ENCODE measurements at places on chromosomes 7 and 10. TPM values are rescaled to one million over a fixed set of nuclear protein-coding genes. Genes with fewer than 3 reads are reported as not detected.
A peak's percentile ranks its signal among the peaks of the same experiment; 100 is the strongest.

CXCL12 gene
- 5.3 TPM for total RNA-seq

CASTOR2 gene
- 14.0 TPM for total RNA-seq

GJC3 gene
- not detected for total RNA-seq

SCART1 gene
- 1.1 TPM for total RNA-seq

PIK3CG gene
- 8.7 TPM for total RNA-seq

DNA sequence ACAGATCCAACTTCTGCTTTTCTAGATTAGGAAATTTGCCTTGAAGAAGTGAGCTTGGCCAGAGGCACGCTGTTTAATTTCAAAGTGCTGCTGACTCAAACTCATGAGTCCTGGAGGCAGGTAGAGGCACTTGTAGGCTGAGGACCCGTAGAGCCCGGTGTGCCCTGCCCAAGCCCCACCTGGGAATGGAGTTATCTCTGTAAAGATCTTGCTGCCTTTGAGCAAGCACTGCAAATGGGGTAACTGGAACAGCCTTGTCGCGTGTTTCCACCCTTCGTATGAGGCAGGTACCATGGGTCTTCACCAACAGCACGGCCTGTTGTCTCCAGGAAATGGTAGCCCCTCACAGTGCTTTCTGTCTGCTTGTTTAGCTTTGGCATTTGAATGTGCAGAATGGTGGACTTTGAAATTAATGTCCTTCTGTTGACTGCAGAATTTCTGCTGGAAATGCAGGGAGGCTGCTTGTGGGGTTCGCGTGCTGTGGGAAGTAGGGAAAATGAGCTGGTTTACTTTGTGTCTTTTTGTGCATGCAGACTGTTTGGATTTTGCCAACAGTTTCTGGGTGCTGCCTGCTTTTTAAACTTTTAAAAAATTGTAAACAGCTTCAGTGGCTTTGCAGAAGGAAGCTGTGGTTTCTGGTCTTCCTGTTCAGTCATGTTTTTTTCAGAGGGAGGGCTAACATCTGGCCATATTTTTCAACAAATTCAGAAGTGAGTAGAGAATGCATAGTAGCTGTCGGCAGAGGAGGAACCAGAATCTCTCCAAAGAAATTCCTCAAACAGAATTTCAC lies 27.2 kb downstream of the CCM2 start:
- peak; percentile 41 for DNase-seq

DNA sequence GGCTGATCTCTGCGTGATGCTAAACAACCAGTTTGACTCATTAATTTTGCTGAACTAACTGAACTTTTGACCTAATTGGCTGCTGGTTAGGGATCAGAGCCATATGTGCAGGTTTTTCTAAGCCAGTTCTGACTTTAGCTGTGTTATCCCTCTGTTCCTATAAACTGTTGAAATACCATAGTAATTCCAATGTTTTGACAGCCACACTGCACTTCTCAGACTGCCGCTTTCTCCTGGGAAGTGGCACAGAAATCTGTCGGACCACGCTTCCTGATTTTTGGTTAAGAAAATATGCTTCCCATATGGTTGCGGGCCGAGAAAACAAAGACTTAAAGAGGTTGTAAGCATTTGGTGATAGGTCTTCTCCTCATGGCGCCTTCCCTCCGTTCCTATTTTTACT lies 42.3 kb downstream of the TBXAS1 start:
- no peak for DNase-seq

DNA sequence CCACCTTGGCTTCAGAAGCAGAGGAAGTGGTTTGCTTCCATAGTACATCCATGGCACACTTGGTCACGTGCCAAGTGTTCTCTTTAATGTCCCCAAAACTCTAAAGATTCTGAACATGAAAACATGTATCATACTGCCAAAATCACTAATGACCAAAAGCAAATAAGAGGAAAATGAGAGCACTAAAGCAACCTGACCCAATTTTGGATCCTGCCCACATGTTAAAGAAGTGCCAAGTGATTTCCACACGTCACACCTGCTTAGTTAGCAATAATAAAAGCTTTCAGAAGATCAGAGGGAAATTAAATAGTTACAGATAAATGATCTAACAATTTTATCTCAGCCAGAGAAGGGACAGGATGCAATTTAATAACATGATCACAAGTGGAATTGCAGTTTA lies 1170.0 kb downstream of the XPNPEP1 start:
- no peak for DNase-seq

DNA sequence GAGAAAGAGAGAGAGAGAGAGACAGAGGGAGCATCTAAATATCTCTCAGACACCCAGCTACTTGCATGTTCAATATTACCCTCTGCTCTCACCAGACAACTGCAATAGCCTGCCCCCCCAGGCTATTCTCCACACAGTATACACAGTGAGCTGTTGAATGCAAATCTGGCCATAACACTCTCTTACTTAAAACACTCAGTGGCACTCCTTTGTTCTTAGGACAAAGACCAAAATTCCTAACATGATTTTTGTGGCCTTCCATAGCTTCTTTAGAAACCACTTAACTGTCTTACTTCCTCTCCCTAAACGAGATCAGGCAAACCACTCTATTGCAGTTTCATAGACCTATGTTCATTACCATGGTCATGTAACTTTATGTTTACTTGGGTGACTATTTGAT lies 903.6 kb upstream of the AUTS2 start:
- DNase-seq: no peak

GRCh38 chr10:111811517-111811916 lies 372.0 kb downstream of the GPAM start:
- DNase-seq: no peak

DNA sequence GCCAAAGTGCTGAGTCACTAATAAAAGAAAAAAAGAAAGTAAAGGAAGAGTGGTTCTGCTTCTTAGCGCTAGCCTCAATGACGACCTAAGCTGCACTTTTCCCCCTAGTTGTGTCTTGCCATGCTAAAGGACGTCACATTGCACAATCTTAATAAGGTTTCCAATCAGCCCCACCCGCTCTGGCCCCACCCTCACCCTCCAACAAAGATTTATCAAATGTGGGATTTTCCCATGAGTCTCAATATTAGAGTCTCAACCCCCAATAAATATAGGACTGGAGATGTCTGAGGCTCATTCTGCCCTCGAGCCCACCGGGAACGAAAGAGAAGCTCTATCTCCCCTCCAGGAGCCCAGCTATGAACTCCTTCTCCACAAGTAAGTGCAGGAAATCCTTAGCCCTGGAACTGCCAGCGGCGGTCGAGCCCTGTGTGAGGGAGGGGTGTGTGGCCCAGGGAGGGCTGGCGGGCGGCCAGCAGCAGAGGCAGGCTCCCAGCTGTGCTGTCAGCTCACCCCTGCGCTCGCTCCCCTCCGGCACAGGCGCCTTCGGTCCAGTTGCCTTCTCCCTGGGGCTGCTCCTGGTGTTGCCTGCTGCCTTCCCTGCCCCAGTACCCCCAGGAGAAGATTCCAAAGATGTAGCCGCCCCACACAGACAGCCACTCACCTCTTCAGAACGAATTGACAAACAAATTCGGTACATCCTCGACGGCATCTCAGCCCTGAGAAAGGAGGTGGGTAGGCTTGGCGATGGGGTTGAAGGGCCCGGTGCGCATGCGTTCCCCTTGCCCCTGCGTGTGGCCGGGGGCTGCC lies at the start of gene IL6:
Gene IL6 (plus strand): TSS at position 294 of the 807 bp plus-strand sequence. CDS start 63 bp downstream, at position 357.
- DNase-seq: peak; percentile 95

DNA sequence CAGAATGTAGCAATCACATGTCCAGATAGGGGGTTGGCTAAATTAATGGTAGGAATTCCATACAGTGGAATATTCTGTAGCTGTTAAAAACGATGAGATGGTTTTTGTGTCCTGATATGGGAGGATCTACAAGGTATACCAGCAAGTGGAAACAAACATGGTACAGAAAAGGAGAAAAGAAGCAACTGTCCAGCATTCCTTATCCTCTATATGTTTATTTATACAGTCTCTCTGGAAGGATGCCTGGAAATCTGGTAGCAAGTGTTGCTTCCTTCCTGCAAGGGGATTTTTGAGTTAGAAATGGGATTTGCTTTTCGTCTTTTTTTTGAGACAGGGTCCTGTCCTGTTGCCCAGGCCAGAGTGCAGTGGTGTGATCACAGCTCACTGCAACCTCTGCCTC lies 19.3 kb downstream of the IL15RA start:
- no peak for DNase-seq

DNA sequence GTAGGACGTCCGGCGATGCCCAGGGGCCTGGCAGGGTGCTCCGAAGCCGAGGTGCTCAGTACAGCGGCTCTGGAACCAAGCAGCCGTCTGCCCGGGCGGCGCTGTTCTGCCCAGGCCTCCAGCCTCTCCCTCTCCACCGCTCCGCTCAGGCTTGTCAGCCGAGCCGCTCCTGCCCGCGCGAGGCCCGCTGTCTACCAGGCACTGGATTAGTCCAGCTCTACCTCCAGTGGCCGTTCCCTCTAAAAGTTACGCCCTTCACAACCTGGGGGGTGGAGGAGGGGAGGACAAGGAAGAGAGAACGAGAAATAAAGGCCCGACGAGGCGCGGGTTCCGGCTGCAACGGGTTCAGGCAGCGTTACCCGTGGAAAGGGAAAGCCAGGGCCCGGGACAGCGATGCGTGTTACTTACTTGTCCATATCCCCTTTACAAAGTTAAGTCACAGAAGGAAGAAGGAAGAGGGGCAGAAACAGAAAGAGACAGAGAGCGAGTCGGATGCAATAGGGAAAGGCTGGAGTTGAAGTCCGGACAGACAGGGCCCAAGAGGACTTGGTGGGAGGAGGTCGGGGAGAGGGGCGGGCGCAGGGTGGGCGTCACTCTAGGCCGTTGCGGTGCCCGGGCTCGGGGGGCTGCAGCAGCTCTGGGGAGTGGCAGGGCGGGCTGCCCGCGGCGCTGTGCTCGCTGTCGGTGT lies 2.8 kb downstream of the SP8 start:
- DNase-seq: peak; percentile 79

- no peak for DNase-seq
Measured at GRCh38 chr7:95435422-95435780, 573 bp upstream of the PON2 start.

DNA sequence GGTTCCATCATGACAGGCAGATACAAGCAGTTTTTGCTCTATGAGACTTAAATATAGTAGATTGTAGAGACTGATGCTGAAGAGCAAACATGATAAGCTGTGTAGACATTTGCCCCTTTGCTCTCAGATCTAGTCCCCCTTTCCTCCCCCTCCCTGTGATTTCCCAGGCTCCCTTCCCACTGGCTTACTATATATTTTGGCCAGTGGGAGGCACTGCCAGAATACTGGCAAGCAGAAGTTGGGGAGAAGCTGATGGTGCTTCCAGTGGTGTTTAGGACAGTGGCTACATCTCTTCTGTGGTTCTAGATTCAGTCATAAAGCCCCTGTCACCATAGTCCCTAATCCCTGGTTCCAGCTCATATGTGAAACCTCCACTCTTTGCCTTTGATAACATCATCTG lies 156.1 kb upstream of the STEAP4 start:
- no peak for DNase-seq

GRCh38 chr10:30495687-30496086 lies 61.7 kb downstream of the MAP3K8 start:
- no peak for DNase-seq

DNA sequence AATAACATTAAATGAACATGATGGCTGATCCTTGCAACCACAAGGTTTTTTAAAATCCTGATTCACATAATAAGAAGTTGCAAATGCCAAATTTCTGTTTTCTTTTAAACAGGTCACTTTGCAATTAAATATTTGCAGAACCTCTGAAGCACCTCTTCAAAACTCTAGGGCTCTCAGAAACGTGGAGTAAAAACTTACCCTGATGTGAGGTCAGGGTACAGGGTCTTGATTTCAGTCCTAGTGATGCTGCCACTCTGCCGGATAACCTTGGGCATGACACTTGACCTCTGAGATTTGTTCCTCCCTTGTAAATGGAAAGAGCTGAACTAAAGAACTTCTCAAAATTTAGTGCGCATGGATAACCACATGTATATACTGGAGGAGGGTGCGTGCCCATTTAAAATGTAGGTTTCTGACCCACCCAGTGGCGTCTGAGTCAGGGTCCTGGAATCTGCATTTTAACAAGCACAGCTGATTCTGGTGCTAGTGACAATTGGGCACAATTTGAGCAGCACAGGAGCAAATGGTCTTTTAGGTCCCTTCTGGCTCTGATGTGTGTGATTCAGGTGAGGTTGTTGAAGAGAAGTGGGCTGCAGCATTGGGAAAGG lies 35.5 kb upstream of the TNPO3 start:
- DNase-seq: no peak

DNA sequence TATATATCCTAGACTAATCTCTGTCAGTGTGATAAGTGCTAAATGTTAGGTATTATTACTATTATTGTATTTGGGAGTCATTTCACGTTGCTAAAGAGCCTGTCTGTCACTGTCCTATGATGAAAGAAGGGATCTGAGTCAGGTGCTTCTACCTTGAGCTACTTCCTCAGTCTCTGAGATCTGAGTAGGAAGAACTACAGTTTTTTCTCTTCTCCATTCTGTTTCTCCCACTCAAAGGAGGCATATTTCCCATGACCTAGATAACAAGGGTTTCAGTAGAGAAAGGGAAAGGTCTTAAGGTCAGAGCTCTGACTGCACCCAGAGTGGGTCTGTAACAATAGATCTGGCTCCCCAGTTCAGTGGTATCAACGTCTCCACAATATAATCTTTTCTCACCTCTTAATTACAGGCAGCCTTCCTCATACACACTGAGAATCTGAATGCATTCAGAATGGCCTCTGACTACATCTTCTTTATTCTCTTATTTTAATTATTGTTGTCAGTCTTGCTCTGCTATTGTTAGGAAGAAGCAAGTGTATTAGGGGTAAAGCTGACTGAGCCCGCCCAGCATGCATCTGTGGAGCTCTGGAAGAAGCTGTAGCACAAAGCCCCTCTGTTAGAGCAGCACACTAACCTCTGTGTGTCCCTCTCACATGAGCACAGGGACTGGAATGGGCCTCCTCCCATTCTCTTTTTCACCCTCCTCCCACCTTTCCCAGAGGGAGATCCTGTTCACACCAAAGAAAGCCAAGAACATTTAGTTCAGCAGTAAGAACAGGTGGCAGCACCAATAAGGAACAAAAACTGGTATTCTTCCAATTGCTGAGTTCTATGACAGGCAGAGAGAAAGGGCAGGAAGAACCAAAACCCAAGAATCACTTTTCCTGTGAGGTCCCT lies 38.1 kb downstream of the USP54 start:
- DNase-seq: no peak

DNA sequence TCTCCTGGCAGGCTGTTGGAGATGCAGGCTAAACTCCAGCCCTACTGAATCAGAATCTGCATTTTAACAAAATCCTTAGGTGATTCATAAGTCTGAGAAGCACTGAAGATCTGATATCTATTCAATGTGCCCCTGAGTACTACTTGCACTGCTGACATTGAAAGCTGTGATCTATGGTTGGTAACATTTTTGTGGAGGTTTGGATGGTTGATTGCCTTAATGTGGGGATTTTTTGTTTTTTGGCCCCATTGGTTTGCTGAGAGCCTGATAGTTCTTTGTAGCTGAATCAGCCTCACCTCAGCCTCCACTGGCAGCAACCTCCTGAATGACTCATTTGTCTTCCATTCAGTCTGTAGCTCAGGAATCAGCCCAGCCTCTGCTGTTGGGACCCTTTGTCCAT lies 14.7 kb upstream of the LRRN3 start:
- DNase-seq: no peak

GRCh38 chr10:60967854-60968484 lies 24.0 kb upstream of the RHOBTB1 start:
- DNase-seq: no peak

DNA sequence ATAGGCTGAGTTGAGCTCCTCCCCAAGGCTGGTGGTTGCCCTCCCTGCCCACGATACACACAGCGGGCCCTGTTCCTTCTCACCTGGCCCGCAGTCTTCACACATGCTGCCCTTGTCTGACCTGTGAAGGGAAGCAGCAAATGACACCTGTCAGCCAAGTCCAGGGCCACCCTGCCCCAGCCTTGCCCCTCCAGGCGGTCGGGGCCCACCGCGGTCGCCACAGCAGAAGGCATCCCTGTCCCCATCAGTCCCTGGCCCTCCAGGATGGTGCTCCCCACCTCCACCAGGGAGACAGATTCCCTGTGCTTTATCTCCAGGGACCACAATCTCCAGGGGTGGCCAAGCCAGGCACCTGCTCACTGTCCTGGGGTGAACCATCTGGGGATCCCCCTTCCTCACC lies 81.2 kb upstream of the TMEM248 start:
- DNase-seq: no peak
